ENCODE measurements at places on chromosomes 3 and 15.

- DNase-seq: no peak
These were observed 78.4 kb downstream of the AKAP13 start for GRCh38 chr15:85458764-85459163.

DNA sequence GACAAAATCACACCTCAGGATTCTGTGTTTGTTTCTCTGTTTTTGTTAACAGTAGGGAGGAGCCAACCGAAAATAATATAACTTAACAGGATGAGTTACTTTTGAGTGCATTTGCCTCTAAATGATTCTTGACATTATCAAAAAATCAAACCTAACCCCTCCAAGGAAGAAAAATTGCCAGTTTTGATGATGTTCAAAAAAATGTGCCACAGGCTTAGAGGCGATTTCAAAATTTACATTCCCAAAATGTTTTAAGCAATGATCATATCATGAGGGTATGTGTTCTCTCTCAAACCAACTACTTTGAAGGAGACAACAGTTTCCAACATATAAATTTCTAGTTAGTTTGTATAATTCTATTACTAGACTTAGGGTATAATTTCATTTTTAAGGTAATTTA lies 6.7 kb downstream of the VGLL3 start:
- no peak for DNase-seq

GRCh38 chr3:114711321-114711886 lies 417.6 kb downstream of the TIGIT start:
- no peak for DNase-seq

DNA sequence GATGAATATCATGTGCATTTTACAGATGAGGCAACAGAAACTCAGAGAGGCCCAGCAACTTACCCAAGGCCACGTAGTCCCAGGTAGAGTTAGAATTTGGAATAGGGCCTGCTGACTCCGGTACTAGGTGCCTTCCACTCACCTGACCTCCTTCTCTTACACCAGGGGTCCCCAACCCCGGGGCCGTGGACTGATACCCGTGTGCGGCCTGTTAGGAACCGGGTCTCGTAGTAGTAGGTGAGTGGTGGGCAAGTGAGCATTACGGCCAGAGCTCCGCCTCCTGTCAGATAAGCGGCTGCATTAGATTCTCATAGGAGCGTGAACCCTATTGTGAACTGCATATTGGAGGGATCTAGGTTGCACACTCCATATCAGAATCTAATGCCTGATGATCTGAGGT lies 64.8 kb downstream of the SMAD3 start:
- DNase-seq: no peak

DNA sequence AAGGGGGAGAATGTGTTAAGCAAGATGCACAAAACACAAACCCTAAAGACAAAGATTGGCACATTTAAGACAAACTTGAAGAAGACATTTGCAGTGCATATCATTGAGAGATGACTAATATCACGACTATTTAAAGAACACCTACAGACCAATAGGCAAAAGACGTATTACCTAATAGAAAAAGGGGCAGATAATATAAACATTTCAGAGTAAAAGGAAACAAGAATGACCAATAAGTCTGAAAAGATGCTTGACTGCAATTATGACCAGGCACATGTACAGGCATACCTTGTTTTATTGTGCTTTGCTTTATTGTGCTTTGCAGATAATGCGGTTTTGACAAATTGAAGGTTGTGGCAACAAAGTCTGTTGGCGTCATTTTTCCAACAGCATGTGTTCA lies 4.9 kb downstream of the HACD3 start:
- DNase-seq: no peak

DNA sequence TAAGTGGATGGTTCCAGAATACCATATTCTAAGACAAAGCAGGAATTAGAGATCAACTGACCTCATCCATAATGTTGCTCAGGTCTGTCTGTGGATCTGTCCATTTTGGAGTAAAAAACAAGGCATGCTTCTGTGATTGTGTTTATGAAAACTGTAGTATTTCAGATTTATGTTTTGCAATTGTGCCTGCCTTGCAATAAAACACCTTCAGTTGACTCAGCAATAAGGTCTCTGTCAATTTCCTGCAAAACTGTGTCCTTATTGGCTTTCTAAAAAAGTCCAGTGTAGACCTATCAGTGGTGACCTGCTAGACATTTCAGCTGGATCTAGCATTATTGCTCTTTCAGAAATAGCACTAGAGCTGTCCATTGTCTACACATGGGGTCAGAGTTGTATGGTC lies 409.5 kb upstream of the AZI2 start:
- no peak for DNase-seq

- no peak for DNase-seq
These were observed 389.9 kb downstream of the FEZF2 start for GRCh38 chr3:61983479-61983878.

DNA sequence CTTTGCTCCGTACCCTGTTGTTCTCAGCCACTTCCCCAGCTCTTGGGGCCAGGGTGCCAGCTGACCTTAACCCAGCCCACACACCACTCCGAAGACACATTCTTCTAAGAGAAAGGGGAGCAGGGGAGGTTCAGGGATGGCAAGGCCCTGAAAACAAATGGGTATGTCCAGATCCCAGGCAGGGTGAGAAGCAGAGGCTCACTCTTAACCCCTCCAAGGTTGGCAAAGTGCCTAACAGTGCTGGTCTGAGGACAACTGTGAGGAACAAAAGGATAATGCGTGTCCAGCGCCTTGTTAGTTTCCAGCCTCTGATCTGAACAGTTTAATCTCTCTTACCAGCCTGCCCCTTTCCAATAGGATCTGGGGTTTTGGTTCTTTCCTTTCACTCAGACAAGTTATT lies 1.5 kb downstream of the TMEM44 start:
- DNase-seq: no peak

DNA sequence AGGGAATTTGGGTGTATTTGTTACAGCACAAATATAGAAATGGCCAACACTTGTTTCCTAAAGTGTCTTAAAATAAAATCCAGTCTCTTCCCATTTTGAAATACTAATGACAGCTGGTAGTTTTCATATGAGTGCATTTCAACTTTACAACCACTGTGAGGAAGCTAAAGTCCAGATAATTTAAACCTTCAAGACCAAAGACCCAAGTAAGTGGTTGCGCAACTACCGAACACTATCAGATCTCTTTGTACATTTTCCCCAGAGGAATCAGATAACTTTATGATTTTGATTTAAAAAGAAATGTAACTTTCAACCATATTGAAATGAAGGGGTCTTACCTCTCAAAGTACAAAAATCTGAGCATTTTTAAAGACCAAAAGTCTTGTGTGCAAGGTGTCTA lies 14.3 kb downstream of the BCL2L10 start:
- DNase-seq: no peak

DNA sequence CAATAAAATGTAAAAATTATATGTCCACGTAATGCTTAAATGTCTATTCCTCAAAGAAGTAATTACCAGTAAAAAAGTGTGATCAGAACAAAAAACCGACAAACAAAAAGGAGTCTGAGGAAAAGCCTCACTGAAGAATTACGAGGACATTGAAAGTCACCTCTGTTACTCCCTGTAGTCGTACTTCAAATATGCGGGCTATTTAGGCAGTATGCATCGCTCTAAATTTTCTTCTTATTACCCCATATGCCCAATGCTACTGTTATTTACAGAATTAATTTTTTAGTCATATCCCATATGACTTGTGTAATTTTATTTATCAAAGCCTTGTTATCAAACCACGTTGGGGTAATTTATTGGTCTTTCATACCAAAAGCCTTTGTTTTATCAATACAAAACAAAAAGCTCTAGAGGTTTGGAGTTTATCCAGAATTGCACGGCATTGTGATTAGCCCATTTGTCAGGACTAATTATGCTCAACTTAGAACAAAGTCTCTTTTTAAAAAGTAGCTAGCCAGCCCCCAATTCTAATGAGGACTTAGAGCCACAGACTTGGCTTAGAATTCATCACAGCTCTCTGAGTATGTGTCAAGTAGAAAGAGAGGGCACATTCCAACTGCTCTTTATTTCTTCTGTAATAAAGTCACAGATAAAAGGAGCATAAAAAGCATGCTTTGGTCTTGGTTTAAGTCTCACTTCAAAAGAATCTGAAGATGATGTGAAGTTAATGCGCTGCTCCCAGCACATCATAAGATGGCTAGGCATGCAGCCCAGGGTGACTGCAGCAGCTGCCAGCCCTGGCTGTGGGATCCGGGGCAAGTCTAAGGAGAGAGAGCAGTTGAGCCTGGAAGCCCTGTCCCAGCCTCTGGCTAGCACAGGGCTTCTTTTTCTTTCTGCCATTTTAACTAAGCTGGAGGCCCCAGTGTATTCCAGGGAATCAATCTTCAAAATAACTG lies 521.0 kb downstream of the GABRG3 start:
- no peak for DNase-seq

- DNase-seq: no peak
These were observed 163.6 kb upstream of the SETMAR start for GRCh38 chr3:4139462-4140140.

GRCh38 chr3:50453907-50454306 lies 49.5 kb downstream of the CACNA2D2 start:
- no peak for DNase-seq

DNA sequence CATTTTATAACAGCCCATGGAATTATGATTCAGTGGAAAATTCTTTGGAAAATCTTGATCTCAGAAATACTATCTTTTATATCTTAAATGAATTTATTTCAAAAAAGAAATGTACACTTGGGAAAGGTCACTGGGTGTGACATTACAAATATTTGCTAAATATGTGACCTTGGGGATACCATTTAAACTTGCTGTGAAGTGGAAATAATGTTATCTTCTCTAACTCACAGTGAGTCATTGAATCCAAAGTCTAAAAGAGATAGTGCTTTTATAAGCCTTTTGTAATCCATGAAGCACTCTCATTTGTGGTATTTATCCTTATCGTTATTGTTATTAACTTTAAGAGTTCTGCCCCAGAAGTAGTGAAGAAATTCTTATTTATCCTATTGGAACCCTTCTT lies 289.8 kb upstream of the SEMA6D start:
- no peak for DNase-seq

DNA sequence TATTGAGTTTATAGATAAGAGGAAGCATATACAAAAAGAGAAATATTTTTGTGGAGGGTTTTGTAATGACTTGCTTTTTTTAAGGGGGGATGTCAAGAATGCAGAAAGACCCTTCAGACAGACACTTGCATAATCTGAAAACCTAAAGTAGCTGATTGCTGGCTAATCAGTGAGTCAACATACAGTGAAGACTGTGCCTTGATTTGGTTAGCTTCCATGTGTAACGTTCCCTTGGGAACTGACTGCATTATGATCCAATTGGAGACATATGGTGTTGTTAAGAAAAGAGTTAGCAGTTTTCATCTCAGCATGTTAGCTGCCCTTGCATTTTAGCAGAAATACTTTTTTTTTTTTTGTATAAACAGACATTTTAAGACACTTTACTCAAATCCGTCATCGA lies 483.2 kb downstream of the RBMS3 start:
- DNase-seq: no peak

GRCh38 chr3:183541235-183541655 lies 14.3 kb downstream of the KLHL6 start:
- DNase-seq: no peak

GRCh38 chr3:48985831-48986376 lies 4.1 kb upstream of the P4HTM start:
- no peak for DNase-seq

DNA sequence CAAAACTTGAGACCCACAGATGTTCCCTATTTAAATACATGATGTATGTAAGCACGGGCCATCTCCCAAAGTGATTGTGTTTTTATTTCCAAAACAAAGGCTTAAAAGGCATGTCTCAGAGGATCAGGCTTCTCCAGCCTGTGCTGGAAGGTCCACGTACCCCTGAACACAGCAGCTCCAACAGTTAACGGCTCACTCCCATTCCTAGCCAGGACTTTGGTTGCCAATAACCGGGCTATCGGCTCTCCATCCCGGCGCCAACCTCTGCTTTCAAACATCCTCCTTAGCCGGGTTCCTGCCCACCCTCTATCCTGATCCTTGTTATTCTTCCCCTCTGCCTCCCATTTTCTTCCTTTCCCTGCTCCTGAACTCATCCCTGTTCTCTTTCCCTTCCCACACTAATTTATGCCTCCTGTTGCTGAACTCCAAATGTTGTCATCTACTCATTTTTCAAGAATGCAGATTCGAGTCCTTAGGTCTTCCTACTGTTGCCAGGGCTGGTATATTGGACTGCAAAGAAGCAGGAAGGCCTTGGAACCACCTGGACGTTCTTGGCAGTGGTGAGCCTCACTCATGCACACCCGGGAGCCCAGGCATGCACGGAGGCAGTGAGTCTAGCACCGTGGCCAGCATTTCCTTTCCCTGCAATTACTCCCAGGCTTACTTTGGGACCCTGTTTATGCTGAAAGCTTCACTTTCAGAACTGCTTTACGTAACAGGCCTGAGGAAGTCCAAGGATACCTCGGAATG lies 128.4 kb upstream of the RAD18 start:
- no peak for DNase-seq

DNA sequence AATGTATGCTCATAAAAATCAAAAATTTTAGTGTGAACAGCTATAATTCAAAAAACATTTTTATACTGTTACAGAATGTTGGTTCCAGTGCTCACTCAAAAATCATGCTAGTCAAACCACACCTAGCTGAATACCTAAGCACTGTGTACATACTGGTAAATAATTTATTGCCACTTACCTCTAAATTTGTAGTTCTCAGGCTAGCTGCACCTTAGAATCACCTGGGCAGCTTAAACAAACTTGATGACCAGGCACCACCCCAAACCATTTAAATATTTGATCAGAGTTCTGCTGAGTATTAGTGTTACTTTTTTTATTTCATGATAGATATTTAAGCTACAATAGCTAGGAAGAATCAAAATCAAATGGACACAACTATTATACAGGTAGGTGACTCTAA lies 32.3 kb upstream of the TMCO5A start:
- DNase-seq: no peak

GRCh38 chr3:168709073-168709472 lies 613.3 kb upstream of the GOLIM4 start:
- DNase-seq: no peak

DNA sequence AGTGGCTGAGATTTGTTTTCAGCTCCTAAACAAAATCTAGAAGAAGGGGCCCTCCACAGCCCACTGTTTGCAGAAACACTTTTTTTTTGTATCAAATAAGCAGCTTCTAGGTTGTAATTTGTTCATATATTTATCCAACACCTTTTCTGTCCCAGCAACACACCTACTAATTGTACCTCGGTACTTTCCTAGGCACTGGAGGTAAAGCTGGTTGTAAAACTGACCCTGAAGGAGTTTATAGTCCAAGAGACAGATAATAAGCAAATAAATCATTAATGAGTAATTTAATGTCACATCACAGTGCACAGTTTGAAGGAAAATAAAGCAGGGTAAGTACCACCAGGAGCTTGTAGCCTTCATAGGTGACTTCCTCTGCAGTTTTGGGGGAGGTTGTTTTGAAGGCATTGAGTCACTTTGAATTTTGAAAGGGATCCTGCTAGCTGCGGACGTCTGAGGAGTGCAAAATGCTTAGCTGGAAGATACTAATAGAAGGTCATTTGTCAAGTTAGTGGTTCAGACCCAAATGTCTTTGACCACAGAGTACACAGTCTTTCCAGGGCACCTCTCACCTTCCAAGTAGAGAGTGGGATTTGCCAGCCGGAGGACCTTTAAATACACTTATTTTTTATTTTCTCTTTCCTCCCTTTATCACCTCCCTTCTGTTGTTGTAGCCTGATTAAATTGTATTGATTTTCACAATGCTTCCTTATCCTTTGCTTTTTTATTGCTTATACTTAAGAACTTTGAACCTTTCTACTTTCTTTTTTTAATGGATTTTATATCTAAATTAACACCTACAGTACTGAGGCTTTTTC lies 53.8 kb downstream of the CMSS1 start:
- DNase-seq: no peak

- no peak for DNase-seq
These were observed 73.7 kb upstream of the TLE3 start for GRCh38 chr15:70171256-70171886.

All from activated CD4-positive, alpha-beta T cell treated with anti-CD3 and anti-CD28 coated beads, Interleukin-2, amount 50 U/mL, for 16 hours (primary cell).